RKO (cell line): ENCODE measurements at places on chromosomes 16 and 17.

DNA sequence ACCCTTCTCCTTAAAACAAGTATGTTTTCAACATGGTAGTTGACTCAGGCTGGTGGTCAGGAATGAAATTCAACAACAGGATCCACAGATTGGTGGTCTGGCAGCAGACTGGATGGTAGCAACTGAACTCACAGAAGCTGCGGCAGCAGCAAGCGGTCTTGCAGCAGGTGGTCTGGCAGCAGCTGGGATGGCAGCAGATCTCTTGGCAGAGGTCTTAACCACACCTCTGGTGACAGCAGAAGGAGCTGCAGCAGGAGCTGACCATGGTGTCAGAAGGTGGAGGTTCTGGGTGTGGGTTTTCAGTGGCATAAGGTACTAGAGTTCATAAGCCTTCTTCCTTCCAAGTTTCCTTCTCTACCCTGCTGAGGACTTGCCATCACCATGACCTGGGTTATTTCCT is 2.2 kb upstream of the KRTAP4-1 start:
- no peak for DNase-seq

GRCh38 chr17:72461757-72462156 is 340.9 kb downstream of the SOX9 start:
- DNase-seq: no peak

DNA sequence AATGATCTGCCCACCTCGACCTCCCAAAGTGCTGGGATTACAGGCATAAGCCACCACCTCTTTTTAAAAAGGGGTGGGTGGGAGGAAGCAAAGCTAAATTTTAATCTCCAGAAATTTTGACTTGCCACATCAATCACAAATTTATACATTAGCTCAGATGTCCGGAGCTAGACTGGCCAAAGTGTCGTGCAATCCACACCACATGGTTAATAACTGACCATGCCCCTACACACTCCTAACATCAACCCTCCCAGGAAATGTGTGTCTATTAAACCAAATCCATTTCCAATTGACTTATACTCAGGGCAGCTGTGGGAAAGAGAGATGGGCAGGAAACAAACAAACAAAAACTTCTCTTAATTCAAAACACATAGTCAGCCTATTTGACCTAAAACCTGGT is 29.9 kb downstream of the SMURF2 start:
- DNase-seq: no peak

- peak; percentile 38 for DNase-seq
These were observed 53.9 kb upstream of the ERN1 start for GRCh38 chr17:64183815-64184214.

DNA sequence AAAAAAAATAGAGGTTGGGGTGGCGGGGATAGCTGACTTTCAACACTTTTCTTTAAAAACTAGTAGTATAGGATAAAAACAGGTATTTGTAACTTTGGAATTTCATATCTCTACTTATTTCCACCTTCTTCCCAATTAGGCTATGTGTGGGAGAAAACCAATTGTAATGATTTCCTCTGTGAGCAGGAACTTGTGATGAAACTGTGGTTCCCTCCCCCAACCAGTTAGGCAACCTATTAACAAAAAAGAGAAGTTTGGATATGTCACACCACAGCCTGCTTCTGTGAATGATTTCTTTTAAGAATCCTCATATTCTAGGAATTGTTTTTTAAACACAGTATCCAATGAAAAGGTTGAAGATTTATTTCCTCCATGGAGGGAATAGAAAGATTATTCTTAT is 1.9 kb downstream of the IGSF6 start:
- no peak for DNase-seq

DNA sequence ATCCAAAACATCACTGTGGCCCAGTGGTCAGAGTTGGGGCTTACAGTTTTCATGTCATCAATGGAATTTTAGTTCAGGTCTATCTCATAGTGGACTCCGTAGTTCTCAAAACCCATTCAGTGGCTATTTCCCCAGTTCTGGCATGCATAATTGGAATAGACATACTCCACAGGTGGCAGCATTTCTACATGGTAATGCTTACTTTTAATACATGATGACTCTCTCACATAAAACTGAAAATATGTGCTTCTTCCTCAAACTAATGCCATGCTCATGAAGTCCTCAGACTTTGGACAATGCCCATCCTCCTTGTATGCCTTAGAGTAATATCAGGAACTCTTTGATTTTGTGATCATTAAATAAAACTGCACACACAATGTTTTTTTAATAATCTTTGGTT is 857.4 kb upstream of the GOT2 start:
- DNase-seq: no peak

DNA sequence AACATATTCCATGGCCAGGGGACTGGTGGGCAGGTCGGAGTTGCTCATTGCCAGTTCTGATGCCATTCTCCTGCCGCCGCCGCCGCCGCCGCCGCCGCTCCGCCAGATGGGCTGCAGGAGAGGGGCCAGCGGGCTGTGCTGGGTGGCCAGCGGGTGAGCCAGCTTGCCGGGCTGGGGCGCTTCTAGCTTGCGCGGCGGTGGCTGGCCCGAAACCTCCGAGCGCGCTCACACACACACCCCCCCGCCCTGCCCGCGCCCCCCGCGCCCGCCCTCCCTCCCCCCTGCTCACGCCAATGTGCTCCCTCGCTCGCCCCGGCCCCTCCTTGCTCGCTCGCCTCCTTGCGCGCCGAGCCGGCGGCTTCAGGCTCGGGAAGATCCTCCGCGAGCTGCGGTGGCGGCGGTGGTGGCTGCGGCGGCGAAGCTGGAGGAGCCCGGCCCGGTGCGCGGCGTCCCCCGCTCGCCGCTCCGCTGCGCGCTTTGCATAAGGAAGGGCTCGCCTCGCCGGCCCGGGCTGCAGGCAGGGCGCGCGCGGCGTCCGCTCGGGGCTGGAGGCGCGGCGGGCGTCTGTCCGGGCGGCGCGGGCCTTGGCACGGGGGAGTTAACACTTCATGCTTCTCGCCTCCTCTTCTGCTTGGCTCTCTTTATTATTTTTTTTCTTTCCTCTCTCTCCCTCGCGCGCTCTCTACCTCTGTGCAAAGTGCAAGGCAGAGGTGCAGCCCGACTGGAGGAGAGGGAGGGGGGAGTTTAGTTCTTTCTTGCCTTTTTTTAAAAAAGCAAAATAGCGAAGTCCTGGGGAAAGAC is 500 bp downstream of the MAF start:
- no peak for DNase-seq

GRCh38 chr16:57474671-57475661 is 11.3 kb downstream of the DOK4 start:
- DNase-seq: no peak

DNA sequence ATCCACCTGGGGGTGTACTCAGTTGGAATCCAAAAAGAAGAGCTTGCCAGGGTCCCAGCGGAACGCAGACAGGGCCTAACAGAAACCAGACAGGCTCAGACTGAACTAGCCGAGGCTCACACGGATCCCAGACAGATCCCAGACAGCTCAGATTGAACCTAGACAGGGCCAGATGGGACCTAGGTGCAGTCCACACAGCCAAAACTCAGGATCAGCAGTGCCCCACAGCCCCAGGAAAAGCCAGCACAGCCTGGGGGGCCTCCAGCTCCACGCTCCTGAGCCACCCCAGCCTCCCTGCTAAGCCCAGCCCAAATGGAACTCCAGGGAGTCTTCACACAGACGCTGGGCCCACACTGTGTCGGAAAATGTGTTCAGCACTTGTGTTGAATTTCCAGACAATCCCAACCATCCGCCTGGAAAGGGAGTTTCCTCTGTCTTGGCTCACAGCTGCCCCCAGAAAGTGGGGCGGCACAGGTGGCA is 7.5 kb downstream of the STX1B start:
- DNase-seq: no peak

DNA sequence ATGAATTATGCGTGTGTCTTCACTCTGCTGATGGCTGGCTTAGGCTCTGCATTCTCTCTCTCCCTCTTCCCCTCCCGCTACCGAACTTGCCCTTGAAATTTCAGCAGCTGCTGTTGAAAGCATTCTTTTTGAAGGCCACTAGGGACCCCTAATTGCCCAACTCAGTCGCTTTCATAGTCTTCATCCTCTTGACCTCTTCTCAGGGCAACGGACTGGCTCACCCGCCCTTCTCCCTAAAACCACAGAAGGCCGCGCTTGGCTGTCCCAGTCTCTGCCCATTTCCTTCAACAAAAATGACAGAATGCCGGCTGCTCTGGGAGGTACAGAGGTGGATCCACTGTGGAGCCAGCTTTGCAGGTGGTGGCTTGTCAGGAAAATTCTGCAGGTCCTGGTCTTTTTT is 21.0 kb upstream of the FMNL1 start:
- no peak for DNase-seq

DNA sequence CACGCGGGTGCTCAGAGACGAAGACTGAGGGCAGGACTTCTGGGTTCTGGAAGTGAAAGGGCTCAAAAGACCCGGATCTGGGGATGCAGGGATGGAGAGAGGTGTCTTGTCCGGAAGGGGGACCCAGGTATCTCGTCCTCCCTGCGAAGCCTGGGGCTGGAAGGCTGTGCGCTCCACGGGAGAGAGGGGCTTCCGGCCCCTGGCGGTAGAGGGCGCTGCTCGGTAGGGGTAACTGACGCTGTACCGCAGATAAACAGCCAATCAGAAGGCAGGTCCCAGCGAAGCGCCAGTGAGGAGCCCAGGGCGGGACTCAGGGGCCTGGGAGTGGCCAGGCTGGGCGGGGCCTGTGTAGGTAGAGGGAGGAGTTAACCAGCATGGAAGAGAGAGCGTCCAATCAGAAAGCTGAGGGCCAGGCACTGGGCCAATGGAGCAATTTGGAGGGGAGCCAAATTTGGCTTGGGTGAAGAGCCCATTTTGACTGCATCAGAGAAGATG is 804 bp downstream of the TGFB1I1 start:
- peak; percentile 89 for DNase-seq

GRCh38 chr17:79797492-79798298 is 818 bp upstream of the CBX8 start:
- DNase-seq: peak; percentile 74

DNA sequence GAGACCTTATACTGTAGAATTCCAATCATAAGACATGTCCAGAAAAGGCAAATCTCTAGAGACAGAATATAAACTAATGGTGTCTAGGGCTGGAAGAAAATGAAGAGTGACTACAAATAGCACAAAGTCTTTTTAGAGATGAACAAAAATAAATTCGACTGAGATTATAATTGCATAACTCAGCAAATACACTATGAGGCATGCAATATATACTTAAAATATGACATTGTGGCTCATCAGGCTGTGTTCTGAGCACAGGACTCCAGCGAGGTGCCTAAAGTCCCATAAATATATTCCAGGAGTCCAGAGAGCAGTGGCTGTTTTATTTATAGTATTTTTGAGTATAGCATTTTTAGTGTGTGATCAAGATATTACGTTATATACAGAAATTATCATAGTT is 13.1 kb upstream of the ZNF267 start:
- no peak for DNase-seq

- DNase-seq: no peak
These were observed 12.6 kb upstream of the ALDH3A1 start for GRCh38 chr17:19760746-19761145.

DNA sequence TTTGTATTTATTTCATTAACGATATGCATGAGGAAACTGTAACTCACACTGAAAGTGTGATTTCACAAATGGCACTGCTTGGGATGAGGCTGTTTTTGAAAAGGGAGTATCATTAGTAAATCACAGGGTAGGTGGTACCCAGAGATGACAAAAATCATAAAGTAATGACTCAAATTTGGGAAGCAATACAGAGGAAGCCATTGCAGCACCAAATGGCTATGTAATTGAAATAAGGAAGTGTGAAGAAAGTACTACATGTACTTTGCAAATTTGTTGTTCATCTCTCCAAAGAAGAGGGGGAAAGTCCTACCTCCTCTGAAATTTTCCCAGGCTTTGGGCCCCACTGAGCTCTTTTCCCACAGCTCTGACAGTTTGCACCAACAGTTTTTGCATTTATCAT is 12.3 kb upstream of the ABCC12 start:
- DNase-seq: no peak

- no peak for DNase-seq
These were observed 162.8 kb upstream of the CDH11 start for GRCh38 chr16:65284626-65285025.

DNA sequence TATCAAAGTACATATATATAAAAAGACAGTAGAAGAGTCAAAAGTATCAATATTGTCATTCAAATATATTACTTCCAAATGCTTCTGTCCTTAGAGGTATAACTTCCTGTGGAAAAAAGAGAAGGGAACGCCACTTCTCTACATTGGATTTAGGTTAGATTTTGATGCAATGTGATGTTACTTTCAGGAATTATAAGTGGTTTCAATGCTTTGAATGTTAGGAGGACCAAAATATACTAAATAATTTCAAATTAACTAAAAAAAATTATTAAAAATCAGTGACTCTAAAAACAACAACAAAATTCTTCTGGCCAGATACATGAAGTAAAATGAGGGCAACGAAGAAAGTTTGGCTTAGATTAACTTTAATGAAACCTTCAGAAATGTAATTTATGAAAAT is 88.0 kb downstream of the BRIP1 start:
- no peak for DNase-seq

- DNase-seq: no peak
These were observed 45.9 kb upstream of the MGAT5B start for GRCh38 chr17:76822184-76822778.

GRCh38 chr16:30407102-30407803 is at the start of gene ZNF771:
Gene ZNF771, plus strand, starts transcription at chr16:30407606. Its CDS starts 448 bp downstream, at chr16:30408054.
- DNase-seq: peak; percentile 87

DNA sequence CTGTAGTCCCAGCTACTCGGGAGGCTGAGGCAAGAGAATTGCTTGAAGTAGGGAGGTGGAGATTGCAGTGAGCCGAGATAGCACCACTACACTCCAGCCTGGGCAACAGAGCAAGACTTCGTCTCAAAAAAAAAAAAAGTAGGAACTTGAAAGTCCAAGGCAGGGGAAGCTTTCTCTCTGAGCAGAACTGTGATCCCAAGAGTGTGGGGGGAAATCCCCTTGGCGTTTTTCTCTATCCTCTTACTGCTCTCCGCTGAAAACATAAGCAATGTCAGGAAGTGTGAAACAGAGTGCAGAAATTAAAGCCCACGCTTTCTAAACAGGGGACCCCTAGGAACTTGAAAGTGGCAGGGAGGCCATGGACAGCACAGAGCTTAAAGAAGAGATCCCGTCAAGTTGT is 9.8 kb upstream of the CMTM3 start:
- no peak for DNase-seq

GRCh38 chr17:65371702-65372101 is 189.7 kb downstream of the AXIN2 start:
- no peak for DNase-seq

GRCh38 chr17:56834380-56835263 is 671 bp downstream of the DGKE start:
- peak; percentile 76 for DNase-seq
